ENCODE measurements at places on chromosomes 2 and 18.

- H3K4me1 ChIP-seq = peaks cover 10% of the 10 kb centered on the region
- DNase-seq = peak; percentile 94
- H3K36me3 ChIP-seq = 0 out of 2 replicates have a peak, but pooled peaks cover 2% of the 10 kb centered on the region
- H3K27ac ChIP-seq = peak overlapping the region; percentile 98
- no peak overlapping the region for H3K4me3 ChIP-seq
- no peaks in the 10 kb centered on the region for H3K27me3 ChIP-seq
Measured at GRCh38 chr2:166314022-166314759, 61.6 kb downstream of the SCN9A start.

- no peak for DNase-seq
- H3K4me1 ChIP-seq = peaks cover 2% of the 10 kb centered on the region
- no peak overlapping the region for H3K4me3 ChIP-seq
Measured at GRCh38 chr2:211901226-211901846, 637.3 kb downstream of the ERBB4 start.

DNA sequence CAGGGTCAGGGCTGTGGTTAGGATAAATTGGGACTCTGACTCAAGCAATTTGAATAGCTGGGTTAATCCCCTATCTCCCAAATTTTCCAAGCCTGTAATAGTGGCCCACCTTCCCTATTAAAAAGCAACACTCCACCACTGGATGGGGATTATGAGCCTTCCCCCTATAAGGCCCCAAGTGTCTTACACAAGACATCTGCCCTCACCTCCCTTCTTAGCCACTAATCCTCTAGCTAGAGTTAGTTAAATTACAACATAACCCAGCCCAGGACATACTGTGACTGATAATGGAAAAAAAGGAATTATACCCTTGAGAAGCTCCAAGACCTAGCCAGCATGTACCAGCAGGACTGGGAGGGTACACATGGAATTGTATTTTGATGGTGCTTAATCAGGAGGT, 190.4 kb downstream of the NRP2 start:
- H3K27me3 ChIP-seq = peaks cover 15% of the 10 kb centered on the region
- DNase-seq = no peak
- no peaks in the 10 kb centered on the region for H3K4me1 ChIP-seq
- H3K36me3 ChIP-seq = no peaks in the 10 kb centered on the region
- H3K27ac ChIP-seq = no peak overlapping the region

GRCh38 chr2:227125506-227125905, 38.5 kb downstream of the COL4A4 start:
- no peaks in the 10 kb centered on the region for H3K4me1 ChIP-seq
- H3K4me3 ChIP-seq = no peak overlapping the region
- no peak for DNase-seq
- no peaks in the 10 kb centered on the region for H3K36me3 ChIP-seq
- H3K27ac ChIP-seq = no peak overlapping the region

- DNase-seq = no peak
- peaks cover 2% of the 10 kb centered on the region for H3K4me1 ChIP-seq
- no peak overlapping the region for H3K27ac ChIP-seq
- H3K4me3 ChIP-seq = no peak overlapping the region
Measured at GRCh38 chr2:142892715-142893114, 15.3 kb downstream of the KYNU start.

DNA sequence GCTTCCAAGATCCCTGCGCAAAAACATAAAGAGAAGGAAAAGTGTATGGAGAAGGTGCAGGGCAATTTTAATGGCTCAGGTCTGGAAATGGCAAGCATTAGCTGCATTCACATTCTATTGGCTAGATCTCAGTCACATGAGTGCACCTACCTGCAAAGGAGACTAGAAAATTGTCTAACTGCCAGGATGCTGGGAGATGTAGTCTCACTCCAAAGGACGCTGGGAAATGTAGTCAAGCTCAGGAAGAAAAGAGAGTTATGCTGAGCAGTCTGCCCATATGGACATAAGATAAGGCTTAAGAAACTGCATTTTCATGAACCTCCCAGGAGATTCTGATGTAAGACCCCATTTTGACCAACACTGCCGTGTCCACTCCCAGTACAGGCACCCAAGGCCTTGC, 9.5 kb upstream of the KLHL29 start:
- no peak overlapping the region for H3K4me3 ChIP-seq
- peaks cover 3% of the 10 kb centered on the region for H3K27me3 ChIP-seq
- no peaks in the 10 kb centered on the region for H3K4me1 ChIP-seq
- H3K36me3 ChIP-seq = no peaks in the 10 kb centered on the region
- peak; percentile 24 for DNase-seq

DNA sequence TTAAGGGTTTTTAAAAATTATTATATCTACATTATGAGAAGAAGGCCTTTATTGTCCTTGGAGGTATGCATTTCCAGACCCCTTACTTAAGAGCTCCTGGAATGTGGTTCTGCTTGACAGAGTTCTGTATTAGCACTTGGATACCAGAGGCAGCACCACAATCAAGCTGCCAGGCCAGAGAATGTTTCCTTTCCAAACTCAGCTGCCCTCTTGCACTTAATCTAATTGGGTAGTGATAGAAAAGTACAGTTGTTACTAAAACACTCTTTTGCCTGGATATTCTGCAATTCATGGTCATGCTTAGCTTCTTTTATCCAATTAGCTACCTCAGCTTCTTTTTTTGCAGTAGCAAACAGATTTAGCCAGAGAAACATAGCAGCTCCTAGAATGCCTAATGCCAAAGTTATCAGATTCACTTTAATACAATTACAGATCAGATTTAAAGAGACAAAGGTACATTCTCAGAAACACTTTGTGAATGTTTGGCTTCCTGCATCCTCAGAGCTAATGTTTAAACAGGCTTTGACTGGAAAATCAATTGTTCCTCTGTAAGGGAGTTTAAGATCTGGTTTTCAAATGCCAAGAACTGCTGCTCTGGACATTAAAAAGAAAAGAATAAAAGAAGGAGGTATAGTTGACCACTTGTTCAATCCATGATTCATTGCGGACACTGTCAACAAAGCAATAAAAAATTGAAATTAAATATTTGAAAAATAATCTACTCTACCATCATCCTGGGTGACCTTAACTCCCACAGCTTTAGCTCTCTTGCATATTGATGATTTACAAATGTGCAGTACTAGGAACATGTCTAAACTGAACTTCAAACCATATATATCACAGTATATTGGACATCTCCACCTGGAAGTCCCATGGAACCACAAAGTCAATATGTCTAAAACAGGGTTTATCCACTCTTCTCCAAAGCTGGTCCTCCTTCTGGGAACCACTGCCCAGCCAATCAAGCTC, 12.8 kb downstream of the NOSTRIN start:
- H3K4me1 ChIP-seq = peaks cover 2% of the 10 kb centered on the region
- H3K36me3 ChIP-seq = no peaks in the 10 kb centered on the region
- H3K27me3 ChIP-seq = no peaks in the 10 kb centered on the region
- no peak overlapping the region for H3K27ac ChIP-seq

- no peak for DNase-seq
- no peak overlapping the region for H3K27ac ChIP-seq
- H3K36me3 ChIP-seq = no peaks in the 10 kb centered on the region
- peaks cover 38% of the 10 kb centered on the region for H3K27me3 ChIP-seq
Measured at GRCh38 chr2:96404446-96405373, 69.1 kb downstream of the NCAPH start.

- peaks cover 5% of the 10 kb centered on the region for H3K36me3 ChIP-seq
- H3K27ac ChIP-seq = no peak overlapping the region
- H3K4me3 ChIP-seq = no peak overlapping the region
- no peaks in the 10 kb centered on the region for H3K27me3 ChIP-seq
Measured at GRCh38 chr18:36729197-36729596, 99.6 kb downstream of the TPGS2 start.

DNA sequence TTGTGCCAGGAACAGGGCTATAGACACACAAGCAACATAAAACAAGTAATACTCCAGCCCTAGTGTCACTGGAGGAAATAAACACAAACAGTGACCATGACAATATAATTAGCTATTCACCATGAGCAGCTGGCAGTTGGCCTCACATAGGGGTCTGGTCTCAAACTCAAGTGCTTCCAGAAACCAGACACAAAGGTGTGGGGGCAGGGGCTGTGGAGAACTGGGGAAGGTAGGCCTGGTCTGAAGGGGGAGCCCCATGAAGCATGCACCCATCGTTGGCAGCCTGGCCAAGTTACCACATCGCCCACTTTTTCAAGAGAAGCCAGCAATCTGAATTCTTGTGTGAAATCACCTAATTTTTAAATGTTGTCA, 49.5 kb upstream of the SP3 start:
- H3K4me1 ChIP-seq = peaks cover 13% of the 10 kb centered on the region
- no peak overlapping the region for H3K4me3 ChIP-seq
- H3K27me3 ChIP-seq = no peaks in the 10 kb centered on the region
- H3K27ac ChIP-seq = no peak overlapping the region
- no peak for DNase-seq

- peak; percentile 31 for DNase-seq
- no peaks in the 10 kb centered on the region for H3K36me3 ChIP-seq
- H3K27ac ChIP-seq = no peak overlapping the region
- H3K27me3 ChIP-seq = no peaks in the 10 kb centered on the region
- H3K4me3 ChIP-seq = no peak overlapping the region
- no peaks in the 10 kb centered on the region for H3K4me1 ChIP-seq
Measured at GRCh38 chr2:227016894-227017293, 147.1 kb downstream of the COL4A4 start.

DNA sequence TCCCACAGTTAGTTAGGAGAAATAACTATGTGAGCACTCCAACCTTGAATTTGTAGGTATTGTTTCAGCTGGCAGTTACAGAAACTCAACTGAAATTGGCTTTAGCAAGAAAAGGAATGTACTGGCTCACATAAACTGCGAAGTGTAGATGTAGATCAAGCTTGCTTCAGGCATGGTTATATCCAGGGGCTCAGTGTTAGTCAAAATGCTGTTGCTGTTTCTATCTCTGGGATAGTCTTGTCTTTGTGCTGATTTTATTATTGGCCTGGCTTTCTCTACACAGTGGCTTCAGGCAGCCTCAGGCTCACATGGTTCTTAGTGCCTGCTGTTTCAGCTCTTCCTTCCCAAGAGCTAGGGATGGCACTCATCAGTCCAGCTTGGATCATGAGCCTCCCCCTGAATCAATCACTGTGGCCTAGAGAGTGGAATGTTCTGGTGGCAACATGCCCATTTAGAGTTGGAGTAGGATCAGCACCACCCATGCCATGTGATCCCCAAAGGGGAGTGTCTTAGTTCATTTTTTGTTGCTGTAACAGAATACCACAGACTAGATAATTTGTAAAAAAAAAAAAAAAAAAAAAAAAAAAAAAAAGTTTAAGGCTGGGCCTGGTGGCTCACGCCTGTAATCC, 69.1 kb upstream of the FOXI3 start:
- no peak overlapping the region for H3K4me3 ChIP-seq
- peaks cover 9% of the 10 kb centered on the region for H3K27me3 ChIP-seq
- H3K4me1 ChIP-seq = no peaks in the 10 kb centered on the region

DNA sequence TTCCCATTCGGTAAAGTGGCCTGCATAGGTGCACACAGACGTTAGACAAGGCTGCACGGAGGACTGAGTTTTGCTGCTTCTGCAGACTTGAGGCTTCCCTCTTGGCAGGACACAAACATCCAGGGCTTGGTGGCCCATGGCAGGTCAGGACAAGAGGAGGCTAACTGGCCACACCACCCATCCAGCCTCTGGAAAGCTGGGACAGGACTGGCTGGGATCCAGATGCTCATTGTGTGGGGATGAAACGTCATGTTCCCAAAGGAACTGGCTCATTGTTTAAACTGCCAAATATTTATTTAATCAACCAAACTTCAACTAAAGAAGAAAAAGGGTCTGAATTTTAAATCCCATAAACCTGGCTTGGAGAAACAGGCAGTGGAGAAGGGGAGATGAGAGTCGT, 239.1 kb upstream of the EPAS1 start:
- no peak overlapping the region for H3K27ac ChIP-seq
- DNase-seq = no peak
- peaks cover 2% of the 10 kb centered on the region for H3K4me1 ChIP-seq
- no peaks in the 10 kb centered on the region for H3K36me3 ChIP-seq
- H3K4me3 ChIP-seq = no peak overlapping the region

DNA sequence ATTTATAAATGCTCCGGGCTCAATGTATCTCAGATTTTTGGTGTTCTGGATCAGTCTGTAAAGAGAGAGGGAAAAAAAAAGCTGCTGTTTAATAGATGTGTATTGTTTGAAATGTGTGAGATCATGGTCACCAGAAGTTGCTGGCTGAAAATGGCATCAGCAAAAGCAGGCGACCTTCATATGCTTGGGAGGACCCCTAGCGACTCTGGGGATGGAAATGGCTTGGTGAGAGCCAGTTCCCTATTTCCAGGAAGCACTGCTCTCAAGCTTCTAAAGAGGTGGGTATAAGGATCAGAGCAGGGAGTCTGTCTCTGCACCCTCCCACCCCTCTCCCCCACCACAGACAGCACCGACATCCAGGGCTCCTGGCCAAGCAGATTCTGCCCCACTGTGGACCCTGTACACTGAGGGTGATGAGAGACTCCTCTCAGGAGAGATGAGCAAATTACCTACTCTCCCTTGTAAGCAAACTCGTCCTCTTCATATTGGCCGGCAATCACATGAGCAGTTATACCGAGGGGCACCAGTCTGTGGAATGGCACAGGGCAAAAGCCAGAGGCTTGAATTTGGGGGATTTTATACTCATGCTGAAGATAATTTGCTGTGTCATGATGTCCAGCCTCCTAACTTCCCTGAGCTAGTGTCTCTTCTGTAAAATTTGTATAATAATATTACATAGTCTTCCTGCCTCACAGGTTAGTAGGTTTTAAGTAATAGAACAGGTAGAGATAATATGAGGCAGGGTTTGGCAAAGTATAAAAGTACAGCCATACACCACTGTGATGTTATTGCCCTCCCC, 29.6 kb downstream of the LHCGR start:
- H3K27ac ChIP-seq = no peak overlapping the region
- H3K27me3 ChIP-seq = no peaks in the 10 kb centered on the region
- no peak overlapping the region for H3K4me3 ChIP-seq
- no peak for DNase-seq
- H3K36me3 ChIP-seq = no peaks in the 10 kb centered on the region

GRCh38 chr2:202821206-202822160, 50.1 kb downstream of the ICA1L start:
- H3K4me3 ChIP-seq = no peak overlapping the region
- no peak for DNase-seq
- H3K27ac ChIP-seq = no peak overlapping the region
- H3K27me3 ChIP-seq = no peaks in the 10 kb centered on the region
- 0 out of 2 replicates have a peak, but pooled peaks cover 2% of the 10 kb centered on the region for H3K4me1 ChIP-seq

GRCh38 chr2:76478266-76479035, 767.7 kb upstream of the GCFC2 start:
- H3K36me3 ChIP-seq = no peaks in the 10 kb centered on the region
- no peaks in the 10 kb centered on the region for H3K27me3 ChIP-seq
- no peak for DNase-seq
- no peak overlapping the region for H3K27ac ChIP-seq

- H3K4me3 ChIP-seq = no peak overlapping the region
- H3K27ac ChIP-seq = no peak overlapping the region
- H3K36me3 ChIP-seq = no peaks in the 10 kb centered on the region
- no peaks in the 10 kb centered on the region for H3K27me3 ChIP-seq
Measured at GRCh38 chr2:239936838-239937581, 88.1 kb downstream of the NDUFA10 start.

GRCh38 chr2:111905990-111906735, 7.8 kb downstream of the MERTK start:
- no peak for DNase-seq
- peaks cover 4% of the 10 kb centered on the region for H3K4me1 ChIP-seq
- H3K36me3 ChIP-seq = no peaks in the 10 kb centered on the region
- no peak overlapping the region for H3K4me3 ChIP-seq
- H3K27me3 ChIP-seq = peaks cover 33% of the 10 kb centered on the region
